Left lung (tissue), 14 donors: ENCODE measurements at places on chromosomes 5 and 9. TPM values are rescaled to one million over a fixed set of nuclear protein-coding genes. Genes with fewer than 3 reads are reported as not detected.
A peak's percentile ranks its signal among the peaks of the same experiment; 100 is the strongest.

GRCh38 chr5:81313278-81313677 is 11.9 kb downstream of the ZCCHC9 start:
- DNase-seq: no peak

- no peak for DNase-seq
Measured at GRCh38 chr5:38591523-38591849, 35.0 kb upstream of the LIFR start.

Gene NRARP
- polyA plus RNA-seq: 9.4 TPM

Gene MUSK
- 0.64 TPM for polyA plus RNA-seq

DNA sequence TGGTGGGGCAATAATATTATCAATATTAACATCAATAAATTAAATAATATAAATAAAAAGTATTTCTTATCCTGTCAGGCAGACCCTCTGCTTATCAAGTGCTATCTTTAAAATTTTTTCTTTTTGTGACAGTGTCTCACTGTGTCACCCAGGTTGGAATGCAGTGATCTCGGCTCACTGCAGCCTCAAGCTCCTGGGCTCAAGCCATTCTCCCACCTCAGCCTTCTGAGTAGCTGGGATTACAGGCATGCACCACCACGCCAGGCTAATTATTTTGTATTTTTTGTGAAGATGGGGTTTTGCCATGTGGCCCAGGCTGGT is 53.2 kb downstream of the NDST1 start:
- no peak for DNase-seq

- DNase-seq: peak; percentile 72
Measured at GRCh38 chr5:138874771-138875551, at the start of gene LRRTM2. Gene LRRTM2, minus strand, starts transcription at chr5:138875335. Its CDS starts 424 bp downstream, at chr5:138874911.

GRCh38 chr9:36924071-36924470 is 110.0 kb downstream of the PAX5 start:
- DNase-seq: no peak

Gene TAF11L2
- not detected for polyA plus RNA-seq

Gene FOXB2
- not detected for polyA plus RNA-seq

DNA sequence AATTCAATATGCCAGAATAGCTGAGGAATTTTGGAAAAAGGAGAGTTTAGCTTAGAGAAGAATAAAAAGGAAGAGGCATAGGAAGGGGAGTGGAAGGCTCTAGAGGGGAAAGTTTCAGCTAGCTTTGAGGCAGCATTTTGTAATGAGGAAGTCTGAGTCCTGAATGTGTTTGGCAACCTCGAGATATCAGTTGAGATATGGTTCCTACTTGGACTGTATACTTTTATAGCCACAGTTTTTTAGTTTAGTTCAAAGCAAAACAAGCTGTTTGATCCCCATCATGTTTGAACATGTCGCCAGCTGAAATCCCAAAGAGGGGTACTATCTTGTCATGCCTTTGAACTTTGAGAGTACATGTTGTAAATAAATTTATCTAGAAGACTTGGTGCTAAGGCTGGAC is 559.0 kb upstream of the FTMT start:
- DNase-seq: no peak

DNA sequence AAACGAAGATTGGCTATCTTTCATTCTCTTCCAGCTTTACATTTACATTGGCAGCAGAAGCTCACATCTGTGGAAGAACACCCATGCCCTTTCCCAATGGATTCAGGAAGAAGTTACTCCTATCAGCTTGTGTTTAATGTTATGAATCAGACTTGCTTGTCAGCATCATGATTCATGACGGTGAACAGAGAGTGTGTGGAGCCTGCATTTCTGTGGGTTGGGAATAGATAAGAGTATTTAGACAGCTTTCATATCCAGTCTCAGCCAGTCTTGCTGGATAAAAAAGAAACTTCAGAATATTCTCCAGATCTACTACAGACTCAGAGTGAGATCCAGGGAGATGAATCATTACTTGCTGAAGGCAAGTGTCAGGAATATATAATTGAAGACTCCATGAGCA is 812.9 kb upstream of the ZNF608 start:
- DNase-seq: no peak

DNA sequence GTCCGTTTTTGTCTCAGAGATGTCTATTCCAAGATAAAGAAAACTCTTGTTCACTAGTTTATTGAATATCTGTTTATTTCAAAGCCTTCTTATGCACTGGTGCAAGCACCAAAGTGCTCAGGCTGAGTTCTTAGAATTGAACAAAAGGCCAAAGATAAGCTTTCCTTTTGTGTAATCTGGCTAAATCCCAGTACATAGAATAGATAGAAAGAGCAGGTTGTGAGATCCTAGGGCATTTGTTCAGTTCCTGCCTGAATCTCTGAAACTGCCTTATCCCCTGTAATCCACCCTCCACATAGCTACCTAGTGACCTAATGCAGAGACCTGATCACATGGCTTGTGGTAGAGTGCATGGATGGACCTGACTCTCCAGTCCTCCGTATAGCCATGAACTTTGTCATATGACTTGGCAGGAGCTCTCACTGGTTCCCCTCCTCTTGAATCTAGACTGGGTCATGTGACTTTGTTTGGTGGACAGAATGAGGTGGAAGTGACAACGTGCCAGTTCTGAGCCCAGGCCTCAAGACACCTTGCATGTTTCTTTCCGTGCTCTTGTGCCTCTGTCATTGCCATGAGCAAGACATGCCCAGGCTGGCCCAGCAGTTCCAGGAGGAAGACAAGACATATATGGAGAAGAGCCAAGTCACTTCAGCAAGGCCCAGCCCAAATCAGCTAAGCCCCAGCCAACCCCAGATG is 139.3 kb upstream of the SHB start:
- no peak for DNase-seq

GRCh38 chr9:72151104-72151503 is 1.9 kb downstream of the GDA start:
- no peak for DNase-seq

DNA sequence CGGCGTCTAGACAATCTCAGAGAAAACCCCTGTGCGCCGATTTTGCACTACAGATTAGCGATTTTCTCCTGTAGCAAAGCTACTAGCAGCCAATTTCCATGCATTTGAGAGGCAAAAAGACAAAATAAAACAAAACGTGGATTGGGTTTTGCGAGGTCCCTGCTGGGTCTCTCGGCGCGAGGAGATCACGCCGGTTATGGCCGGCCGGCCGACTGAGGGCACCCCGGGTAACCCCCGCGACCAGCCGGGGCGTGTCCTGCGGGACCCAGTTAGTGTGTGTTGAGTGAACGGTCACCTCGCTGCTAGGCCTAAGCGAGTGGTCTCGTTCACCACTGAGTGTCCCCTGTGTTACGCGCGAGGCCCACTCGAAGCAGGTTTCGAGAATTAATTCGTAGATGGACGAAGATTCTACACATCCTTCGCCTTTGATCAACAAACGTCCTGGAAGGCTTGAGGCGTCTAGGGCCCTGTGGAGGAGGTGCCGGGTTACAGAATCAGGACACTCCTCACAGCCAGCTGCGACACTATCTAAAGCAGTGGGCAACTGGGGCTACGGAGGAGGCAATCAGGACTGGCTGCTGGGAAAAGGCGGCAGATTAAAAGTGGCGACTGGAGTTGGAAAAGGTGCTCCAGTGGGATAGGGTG is 764 bp upstream of the VDAC1 start:
- DNase-seq: no peak

GRCh38 chr9:92989561-92989960 is 42.2 kb downstream of the FGD3 start:
- no peak for DNase-seq

Gene BAAT
- 0.64 TPM for polyA plus RNA-seq

DNA sequence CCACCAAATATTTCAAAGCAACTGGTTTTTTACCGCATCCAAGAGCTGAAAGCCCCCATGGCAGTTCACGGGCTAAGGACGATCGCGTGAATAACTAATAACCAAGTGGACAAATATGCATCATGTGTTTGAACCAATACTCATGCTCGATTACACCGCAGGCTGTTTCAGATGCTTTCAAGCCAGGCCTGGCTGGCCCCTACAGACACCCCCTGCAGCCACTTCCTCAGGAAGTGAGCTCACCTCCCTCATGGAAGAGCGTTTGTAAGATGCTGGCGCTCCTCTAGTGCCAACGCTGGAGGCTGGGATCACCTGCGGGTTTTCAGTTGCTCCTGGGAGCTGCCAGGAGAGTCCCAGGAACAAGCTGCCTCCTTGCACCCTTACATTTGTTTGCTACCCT is 53.9 kb upstream of the PTCH1 start:
- DNase-seq: no peak

GRCh38 chr9:124501771-124502320 is 5.4 kb downstream of the NR5A1 start:
- DNase-seq: no peak

Gene FAM13B
- 38.3 TPM for polyA plus RNA-seq

DNA sequence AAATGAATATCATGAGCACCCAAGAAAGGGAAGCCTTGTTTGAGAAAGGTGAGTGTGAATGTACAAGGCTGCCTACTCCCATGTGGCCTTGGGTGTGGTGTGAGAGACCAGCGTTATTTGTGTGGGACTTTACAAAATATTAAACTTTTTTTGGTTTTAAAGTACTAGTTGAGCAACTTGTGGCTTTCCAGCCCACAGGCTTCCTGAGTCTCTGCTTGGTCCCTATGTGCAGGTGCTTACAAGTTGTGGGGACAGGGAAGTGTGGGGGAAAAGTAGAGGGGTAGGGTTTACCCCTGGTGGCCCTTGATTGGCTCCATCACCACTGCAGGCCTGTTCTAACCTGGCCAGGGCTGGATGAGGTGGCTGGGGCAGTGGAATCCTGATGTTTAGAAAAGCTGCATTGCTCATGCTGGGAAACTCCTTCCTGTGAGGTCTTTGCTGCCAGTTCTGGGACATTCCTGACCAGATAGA is 19.7 kb downstream of the PTTG1 start:
- no peak for DNase-seq

DNA sequence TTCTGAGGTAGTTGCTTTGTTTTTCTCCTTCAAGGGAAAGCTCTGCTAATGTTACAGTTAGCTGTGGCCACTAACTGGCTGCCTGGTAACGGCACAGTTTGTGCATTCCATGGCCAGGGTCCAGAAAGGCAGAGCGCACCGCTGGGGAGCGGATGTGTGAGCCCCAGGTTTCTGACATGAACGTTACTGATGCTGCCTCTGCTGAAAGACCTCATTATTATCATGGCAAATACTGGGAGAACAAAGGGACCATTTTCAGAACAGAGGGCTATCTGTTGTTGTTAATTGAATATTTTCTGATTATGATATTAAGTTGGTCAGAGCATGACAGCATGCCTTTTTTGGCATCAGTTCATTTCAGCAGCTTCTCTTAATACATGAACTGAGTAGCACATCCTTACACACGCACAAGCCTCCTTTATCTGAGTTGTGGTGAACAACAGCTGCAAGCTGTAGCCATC is 134.1 kb downstream of the NUDT12 start:
- DNase-seq: peak; percentile 7

DNA sequence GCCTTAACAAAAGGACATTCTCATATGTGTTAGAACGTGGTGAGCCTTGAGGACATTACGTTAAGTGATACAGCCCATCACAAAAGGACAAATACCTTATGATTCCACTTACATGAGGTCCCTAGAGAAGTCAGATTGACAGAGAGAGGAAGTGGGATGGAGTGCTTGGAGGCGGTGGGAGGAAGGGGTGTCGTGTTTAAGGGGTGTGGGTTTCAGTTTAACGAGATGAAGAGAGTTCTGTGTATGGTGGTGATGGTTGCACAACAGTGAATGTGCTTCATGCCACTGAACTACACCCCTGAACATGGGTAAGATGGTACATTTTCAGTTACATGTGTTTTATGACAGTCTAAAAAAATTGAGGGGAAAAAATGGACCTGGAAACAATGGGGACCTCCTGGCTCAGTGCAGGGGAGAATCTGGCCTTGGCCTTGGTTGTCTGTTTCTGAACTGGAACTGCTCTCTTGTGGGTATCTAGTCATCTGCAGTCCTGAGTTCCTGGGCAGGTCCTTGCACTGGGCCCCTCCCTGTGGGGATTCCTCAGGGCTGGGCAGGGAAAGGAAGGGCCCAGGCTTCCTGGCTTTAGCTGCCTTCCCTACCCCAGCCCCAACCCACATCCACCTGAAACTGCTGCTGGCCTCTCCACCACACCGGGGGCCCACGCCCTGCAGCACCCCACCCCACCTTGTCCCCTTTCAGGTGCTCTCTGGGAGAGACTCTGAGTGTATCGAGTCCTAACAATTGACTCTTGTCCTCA is 17.8 kb downstream of the LRRC8A start:
- DNase-seq: no peak

DNA sequence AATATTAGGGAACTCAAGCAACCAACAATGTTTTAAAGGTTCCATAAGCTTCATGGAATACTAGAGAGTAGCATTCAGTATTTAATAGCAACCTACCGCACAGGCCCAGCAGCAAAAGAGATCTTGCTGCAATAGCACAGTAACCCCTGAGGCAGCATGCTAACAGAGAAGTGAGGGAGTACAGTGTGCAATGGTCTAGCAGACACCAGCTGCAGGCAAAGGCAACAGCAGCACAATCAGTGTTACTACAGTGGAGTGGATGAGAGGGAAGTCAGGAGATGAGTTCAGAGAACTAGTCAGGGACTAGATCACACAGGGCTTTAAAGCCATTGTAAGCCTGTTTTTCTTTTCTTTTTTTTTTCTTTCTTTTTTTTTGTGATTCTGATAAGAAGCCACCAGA is 2.8 kb downstream of the TICAM2 start:
- DNase-seq: peak; percentile 16

Gene OR1Q1
- polyA plus RNA-seq: 0.21 TPM

GRCh38 chr9:101618698-101619097 is 23.9 kb upstream of the PPP3R2 start:
- DNase-seq: no peak

- DNase-seq: peak; percentile 92
Measured at GRCh38 chr5:112419986-112420864, 1.1 kb upstream of the EPB41L4A start.

- peak; percentile 50 for DNase-seq
Measured at GRCh38 chr9:33044677-33045282, 19.7 kb downstream of the DNAJA1 start.

- no peak for DNase-seq
Measured at GRCh38 chr9:89986190-89986589, 381.4 kb downstream of the GADD45G start.

- no peak for DNase-seq
Measured at GRCh38 chr5:140225396-140225795, 50.4 kb downstream of the CYSTM1 start.

DNA sequence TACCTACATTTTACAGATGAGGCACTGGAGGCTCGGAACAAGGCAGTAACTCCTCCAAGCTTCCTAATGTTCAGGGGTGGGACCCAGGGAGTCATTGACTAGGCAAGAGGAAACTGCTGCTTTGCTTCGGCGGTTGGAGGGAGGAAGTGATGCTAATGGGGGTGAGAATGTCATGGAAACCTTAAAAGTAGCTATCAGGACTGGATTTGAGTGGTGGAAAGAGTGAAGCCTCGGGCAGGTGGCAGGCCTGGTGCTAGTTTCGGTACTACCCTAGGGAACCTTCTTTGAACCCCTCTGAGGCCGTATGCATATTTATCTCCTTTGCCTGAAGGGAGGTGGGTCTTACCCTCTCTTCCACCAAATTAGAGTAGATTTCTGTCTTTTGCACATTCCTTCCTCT is 1.6 kb downstream of the BSPRY start:
- DNase-seq: no peak

Gene TAF11L8
- polyA plus RNA-seq: not detected
